ENCODE measurements at places on chromosomes 5 and 9.
A peak's percentile ranks its signal among the peaks of the same experiment; 100 is the strongest.

DNA sequence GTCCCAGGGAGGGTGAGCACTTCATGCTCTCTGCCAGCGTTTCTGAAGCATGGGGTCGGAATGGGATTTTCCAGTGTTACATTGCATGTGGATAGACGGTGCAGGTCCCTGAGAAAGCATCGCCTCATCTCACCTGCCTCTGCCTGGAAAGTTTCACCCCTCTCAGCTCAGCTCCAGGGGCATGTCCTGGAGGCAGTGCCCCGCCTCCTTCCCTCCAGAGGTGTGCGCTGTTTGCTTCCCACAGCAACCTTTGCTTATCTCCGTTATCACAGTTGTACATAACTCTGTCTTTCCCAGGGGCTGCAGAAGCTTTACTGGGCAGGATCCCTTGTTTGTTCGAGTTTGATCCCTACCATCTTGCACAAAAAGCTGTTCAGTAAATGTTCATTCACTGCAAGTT lies 10.7 kb upstream of the CREBRF start:
- DNase-seq: no peak

DNA sequence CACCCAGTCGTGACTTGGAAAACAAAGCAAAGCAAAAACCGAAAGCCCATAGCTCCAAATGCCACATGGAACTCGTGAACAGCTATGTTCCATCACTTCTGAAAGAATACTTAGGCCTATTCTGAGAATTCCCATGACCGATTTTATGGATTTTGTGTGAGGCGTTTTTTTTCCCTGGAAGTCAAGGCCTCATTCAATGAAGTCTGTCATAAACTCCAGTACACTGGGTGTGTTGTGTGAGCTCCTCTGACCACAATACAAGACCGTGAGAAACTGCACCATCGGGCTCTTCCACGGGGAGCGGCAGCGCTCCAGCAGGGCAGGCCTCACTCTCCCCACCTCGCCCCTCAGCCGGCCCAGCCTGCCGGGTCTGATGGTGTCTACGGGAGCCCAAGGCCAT lies 209.5 kb downstream of the FANCC start:
- DNase-seq: no peak

DNA sequence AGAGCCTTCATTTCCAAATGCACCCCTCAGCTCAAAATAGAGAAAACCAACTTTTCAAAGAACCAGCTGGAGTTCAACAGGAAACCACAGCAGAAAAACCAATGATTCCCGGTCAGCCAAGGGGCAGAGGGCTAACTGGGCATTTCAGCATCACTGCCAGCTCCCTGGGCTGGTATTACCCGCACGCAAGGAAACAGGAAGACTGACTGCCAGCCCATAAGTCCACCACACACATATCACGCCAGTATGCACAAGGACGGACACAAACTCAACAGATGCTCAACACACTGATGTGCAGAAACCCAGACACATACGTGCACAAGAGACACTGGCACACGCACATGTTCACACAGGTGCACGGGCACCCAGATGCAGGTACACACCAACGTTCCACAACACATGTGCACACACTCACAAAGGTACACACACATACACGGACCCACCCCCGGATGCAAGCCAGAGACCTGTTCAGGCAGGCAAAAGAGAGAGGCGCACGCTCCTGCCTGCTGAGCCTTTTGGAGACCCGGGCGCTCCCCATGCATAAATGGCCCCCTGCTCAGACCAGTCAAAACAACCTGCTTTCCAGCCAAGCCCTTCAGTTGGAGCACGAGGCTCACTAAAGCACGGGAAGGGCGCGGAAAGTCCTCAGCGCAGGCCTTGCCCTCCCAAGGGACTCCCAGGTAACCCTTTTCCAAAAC lies 2.1 kb downstream of the ADAMTS2 start:
- no peak for DNase-seq

DNA sequence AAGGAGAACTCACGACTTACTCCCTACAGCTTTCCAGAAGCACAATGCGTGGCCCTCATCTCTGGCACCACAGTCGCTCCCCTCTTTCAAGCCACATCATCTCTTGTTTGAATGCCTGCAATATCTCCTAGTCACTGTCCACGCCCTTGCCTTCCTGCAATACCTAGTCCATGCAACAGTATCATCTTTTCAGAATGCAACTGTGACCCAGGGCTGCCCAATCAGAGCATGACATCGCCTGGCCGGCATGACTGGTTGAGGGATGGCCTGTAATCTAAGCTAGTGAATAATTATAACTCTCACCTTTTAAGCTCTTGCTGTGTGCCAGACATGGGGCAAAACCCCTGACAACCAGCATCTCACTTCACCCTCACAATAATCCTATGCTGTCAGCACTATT lies 52.5 kb upstream of the CPEB4 start:
- DNase-seq: no peak

- DNase-seq: no peak
Observed at GRCh38 chr9:35519692-35520363, 29.9 kb downstream of the RUSC2 start.

- DNase-seq: no peak
Observed at GRCh38 chr5:112125903-112126302, 293.2 kb downstream of the EPB41L4A start.

DNA sequence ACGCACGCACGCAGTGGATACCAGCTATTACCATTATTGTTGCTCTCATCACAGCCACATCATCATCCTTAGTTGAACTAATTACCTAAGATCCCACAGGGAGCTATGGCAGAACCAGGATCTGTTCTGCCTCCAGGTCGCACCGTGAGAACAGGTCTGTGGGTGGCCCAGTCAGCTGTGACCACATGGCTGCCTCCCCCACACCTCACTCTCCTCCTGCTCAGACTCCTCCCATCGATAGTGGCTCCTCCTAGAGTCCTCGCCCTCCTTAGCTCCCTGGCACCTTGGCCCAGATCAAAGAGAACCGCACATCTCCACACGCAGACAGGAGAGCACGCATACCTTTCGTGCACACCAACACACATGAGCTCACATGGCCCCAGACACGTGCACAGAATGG lies 32.4 kb upstream of the RPL26L1 start:
- no peak for DNase-seq

DNA sequence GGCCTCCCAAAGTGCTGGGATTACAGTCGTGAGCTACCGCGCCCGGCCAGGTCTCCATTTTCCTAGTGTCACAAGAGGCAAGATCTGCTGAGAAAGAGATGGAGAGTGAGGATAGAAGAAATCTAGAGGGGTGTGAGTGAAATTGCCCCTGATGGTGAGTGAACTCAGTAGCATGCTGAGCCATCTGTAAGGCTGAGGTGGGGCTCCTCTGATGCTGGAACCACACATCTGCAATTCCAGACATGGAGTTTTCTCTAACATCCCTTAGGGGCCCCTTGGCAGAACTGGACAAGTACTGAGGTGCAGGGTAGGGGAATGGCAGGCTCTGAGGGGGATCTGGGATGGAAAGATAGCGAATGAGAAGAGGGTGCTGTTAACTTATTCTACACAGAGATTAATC lies 72.0 kb upstream of the FER start:
- DNase-seq: no peak

GRCh38 chr9:127974001-127974768 lies 6.6 kb downstream of the EEIG1 start:
- no peak for DNase-seq

DNA sequence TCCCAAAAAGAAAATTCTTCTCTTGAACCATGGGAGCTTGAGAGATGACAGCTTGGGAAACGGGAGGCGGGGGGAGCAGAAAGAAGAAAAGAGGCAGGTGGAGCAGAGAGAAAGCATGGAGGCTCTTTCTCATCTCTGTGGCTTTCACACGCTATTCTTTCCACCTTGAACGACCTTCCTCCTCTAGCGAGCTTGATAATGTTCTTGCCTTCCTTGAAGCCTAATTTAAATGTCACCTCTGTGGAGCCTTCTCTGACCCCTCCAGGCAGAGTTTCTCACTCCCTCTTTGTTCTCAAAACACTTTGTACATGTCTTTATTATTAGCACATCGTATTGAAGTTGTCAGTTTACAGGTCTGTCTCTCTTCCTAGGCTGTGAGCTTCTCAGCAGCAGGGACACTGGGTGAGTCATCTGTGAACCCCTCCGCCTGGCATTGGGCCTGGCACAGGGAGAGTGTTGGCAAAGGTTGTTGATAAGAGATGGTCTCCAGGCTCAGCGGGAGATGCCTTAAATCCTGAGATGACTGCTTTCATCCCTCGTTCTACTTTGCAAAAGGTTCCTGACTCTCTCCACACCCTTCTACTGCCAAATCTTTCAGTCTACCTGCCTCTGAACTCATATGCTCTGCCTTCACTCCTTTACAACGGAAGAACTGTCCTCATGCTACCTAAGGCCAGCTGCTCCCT lies 14.1 kb upstream of the STRBP start:
- DNase-seq: no peak

DNA sequence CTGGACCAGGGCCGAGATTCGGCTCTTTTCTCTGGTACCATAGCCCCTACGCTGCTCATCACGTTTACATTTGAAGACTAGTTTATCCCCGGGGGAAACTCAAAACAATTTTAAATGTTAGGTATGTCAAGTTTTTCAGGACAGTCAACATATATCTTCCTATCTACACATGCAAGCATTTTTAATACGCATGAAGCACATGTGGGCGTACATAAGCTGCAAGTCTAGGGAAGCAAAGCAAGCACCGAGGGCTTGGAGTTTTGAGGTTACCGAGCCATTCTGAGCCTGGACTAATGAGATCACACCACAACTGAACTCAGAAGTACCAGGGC lies 154.4 kb downstream of the AUH start:
- DNase-seq: no peak

- no peak for DNase-seq
Observed at GRCh38 chr5:114101153-114101552, 260.7 kb upstream of the KCNN2 start.

- no peak for DNase-seq
Observed at GRCh38 chr5:139256820-139257219, 36.7 kb upstream of the MATR3 start.

DNA sequence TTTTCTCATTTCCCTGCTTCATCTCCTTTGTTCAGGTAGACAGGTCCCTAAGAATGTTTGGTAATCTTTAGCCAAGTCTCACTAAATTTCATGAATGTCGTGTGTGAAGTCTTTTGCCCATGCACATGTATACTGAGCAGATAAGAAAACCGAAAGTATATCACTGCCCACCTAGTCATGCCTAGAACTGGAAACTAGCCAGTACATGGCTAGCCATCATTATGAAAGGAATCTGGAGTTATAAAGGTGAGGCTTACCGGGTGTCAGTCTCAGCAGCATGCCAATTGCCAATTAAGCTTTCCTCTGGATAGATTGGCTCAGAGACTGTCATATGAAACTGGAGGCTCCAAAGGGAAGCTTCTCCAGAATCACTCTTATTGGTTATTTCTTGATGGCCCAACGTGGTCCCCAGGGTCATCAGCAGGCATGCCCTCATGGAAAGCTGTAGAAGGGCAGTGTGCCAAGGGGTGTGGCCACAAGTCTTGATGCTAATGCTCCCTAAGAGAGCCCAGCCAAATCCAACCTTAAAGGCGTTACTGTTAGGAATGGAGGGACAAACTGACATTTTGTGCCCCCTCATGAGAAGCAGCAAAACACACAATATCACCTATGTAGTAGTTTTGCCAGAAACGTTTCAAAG lies 307.3 kb upstream of the PIK3R1 start:
- no peak for DNase-seq

DNA sequence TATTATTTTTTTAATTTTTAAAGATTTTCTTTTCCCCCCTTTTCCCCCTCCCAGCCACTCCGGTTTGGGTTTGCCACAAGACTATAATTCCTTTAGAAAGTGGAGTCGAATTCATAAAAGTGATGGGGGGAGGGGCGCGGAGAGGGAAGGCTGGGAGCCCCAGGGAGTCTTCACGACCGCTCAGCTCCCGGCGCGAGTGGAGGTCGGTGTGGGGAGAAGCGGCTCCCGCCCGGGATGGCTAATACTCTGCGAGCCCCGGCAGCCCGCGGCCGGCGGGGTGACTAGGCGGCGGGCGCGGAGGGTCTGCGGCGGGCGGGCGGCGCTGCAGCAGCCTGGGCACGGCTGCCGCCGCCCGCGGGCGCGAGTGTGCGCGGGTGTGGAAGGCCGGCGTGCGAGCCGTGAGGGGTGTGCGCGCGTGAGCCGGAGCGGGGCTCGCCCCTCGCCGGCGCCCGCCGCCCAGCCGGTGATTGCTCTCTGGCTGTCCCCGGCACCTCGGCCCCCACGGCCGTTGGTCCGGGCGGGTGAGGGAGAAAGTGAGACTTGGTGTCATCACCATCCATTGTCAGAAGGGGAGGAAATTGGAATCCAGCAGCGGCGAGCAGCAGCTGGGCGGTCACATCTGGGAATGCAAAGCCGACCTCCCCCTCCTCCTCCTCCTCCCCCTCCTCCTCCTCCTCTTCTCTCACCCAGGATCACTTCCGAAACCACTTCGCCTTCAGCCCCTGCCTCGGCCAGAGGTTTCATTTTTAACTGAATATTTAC lies at the start of gene PARP8:
Gene PARP8 (plus strand): TSS at position 377 of the 762 bp plus-strand sequence. CDS start 459 bp downstream, outside the sequence.
- DNase-seq: peak; percentile 36

DNA sequence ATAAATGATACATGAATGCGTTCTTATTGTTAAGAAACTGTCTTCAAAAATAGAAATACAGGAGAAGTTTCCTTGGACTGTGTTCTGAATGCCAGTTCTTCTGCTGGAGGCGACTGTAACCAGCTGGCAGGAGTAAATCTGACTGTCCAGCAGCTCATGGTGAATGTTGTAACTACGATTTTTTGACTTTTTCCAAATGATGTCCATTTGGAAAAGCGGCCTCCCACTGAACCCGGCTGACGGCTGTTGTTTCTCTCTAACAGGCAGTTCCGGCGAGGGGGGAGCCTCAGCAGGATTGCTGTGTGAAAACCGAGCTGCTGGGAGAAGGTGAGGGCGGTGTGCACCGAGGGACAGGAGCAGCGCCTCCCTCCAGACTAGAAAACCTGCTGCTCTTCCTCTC lies 91.9 kb downstream of the EHMT1 start:
- DNase-seq: no peak

- DNase-seq: no peak
Observed at GRCh38 chr9:128115187-128116103, 12.1 kb downstream of the PTGES2 start.

GRCh38 chr9:2157277-2158110 lies 142.3 kb downstream of the SMARCA2 start:
- DNase-seq: peak; percentile 16

Measured in stimulated activated CD4-positive, alpha-beta T cell treated with anti-CD3 and anti-CD28 coated beads, TNF-alpha, amount 100 ng/mL, for 48 hours (primary cell).